Fibroblast of skin of right quadriceps (primary cell): ENCODE measurements at places on chromosomes 3 and 15.

- DNase-seq: peak; percentile 42
These were observed 31.8 kb downstream of the LPP start for GRCh38 chr3:188185717-188186251.

DNA sequence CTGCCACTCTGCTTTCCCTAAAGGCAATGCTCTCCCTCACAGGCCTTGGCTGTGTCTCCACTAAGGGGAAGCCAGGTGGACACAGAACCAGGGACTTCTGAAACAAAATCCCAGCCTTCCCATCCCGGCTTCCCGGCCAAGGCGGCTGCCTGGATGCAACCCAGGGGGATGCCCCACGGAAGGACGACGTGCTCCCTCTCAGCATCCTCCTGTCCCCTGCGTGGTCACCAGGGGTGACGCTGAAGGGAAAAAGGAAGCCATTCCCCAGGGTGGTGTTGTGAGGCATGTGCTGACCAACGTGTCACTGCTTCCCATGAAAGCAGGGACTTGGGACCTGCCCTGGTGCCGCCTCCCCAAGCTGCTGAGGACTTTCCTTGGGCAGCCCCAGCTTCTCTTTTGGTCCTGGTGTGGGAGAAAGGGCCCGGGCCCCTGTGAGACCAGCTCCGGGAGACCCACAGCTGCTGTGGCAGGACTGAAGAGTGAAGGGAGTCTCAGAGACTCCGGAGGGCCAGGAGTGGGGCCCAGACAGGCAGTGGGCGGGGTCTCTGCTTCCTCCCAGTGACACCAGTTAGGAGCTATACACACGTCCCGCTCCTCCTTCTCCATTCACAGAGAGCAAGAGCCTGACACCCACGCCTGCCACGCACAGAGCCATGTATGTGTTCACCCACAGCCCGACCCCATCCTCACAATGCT is 139.2 kb downstream of the NUP210 start:
- DNase-seq: no peak

GRCh38 chr3:31354373-31354772 is 178.4 kb upstream of the STT3B start:
- no peak for DNase-seq

DNA sequence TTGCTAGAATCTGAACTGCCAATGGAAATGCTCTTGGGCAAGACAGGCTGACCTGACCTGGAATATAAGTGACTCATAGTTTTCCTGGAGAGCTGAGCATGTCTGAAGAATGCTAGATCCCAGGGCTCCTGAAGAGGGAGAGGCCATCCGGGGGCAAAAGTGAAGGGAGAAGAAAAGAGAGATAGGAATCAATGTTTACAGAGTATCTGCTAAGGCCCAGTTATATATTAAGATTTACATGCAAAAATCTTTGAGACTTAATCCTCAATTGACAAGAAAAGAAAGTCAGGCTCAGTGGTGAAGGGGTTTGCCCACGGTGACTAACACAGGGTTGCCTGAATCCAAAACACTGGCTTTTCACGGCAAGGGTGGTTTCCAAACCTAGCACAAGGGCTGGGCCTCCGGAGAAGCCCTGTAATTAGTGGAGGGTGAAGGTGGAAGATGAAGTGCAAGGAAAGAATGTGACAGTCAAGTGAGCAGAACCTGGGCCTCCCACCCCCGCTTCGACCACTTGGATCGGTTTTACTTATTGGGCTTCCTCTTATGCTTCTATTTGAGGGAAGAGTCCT is 91.7 kb upstream of the FGF12 start:
- peak; percentile 77 for DNase-seq

DNA sequence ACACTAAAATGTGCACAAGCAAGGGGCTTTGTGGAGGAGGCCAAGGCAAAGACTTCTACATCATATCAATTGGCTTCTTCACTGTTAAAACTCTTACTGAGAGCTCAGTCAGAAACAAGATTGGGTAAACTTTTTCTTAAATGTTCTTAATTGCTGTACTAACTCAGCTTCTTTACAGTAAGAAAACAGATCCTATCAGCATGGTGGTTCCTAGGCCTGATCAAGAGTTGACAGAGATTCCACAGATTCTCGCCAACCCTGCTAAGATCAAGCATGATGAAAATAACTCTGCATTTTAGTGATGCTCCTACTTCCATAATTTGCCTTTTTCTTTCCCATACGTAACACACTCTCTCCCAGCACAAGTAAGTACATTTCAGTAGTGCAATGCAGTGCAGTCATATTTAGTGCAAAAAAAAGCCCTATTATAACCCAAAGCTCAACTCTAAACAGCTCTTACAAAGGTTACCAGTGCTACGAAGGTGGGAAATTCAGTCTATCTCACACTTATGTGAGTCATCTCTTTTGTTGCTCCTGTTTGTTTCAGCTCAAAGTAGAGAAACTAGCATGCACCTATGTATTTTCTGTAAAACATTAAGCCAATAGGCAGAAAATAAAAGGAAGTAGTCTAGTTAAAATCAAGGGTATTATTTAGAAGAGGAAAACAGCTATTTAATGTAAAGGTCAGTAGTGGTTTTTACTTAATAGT is 29.9 kb downstream of the TIGIT start:
- no peak for DNase-seq

DNA sequence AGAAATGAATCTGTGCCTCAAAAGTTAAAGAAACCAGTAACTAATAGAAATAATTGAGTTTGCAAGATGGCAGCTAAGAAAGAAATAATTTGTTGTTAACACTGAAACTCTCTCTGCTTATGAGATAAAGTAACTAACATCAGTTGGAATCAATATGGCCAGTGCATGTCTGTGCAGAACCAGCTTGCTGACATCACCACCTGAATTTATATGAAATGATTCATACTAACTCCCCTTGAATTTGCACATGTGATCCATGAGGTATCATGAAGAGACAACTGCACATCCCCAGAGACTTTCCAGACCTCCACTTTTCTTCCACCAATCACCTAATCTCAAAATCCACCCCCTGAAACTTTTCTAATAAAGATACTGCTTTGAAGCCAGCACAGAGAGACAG is 10.3 kb upstream of the SLC25A38 start:
- DNase-seq: no peak

DNA sequence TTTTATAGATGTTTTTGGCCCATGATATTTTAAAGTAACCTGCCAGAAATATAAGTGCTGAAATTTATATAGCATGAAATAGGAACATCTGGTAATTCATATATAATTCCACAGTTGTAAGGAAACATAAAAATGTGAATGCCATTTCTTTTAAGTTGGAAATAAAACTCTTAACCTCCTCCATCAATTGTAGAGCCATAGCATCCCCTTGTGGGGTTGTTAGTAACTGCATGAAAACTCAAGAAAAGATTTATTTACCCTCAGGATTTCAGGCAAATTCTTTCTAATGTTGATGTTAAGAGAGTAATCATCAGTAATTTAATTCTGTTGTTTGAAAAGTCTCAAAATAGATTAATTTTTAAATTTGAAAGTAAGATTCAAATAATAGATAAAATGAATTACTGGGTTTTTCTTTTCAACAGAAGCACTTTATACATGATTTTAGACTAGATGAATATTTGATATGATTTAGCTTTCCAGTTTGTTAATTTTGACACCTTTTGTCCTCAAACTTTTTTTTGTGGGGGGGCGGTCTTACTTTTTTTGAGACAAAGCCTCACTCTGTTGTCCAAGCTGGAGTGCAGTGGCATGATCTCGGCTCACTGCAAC is 74.7 kb downstream of the RASA2 start:
- DNase-seq: peak; percentile 62

- DNase-seq: no peak
These were observed 54.7 kb downstream of the FEM1B start for GRCh38 chr15:68332266-68332665.

DNA sequence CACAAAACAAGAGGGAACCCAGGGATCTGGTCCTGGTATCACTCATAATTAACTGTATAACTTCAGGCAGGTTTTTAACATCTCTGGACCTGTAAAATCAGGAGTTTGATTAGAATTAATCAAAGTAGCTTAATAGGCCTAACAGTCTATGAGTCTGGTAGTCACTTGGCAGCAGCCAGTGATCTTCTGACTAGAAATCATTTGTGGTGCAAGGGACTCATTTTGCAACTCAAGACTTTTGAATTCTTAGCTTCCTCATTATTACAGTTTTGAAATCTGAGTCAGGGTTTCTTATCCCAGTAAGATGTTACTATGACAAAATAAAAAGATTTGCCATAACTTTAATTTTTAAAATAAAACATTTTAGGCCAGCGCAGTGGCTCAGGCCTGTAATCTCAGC is 70.8 kb downstream of the TMCC1 start:
- DNase-seq: peak; percentile 11

DNA sequence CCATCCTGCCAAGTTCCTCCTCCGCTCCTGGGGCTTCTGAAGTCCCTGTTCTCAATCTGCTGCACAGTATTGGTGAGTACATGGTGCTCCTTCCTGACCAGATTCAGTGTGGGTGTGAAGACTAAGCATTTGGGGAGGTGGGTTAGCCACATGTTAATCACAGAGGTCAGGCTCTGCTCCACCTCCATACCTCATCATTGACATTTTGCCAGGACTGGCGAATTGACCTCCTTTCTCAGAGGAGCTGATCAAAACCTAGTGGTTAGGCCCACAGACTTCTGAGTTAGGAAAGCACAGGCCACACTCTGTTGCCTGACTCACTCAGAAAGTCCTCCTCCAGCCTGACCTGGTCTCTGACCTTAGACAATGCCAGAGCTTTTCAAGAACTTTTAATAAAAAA is 8.4 kb upstream of the RPS17 start:
- no peak for DNase-seq

DNA sequence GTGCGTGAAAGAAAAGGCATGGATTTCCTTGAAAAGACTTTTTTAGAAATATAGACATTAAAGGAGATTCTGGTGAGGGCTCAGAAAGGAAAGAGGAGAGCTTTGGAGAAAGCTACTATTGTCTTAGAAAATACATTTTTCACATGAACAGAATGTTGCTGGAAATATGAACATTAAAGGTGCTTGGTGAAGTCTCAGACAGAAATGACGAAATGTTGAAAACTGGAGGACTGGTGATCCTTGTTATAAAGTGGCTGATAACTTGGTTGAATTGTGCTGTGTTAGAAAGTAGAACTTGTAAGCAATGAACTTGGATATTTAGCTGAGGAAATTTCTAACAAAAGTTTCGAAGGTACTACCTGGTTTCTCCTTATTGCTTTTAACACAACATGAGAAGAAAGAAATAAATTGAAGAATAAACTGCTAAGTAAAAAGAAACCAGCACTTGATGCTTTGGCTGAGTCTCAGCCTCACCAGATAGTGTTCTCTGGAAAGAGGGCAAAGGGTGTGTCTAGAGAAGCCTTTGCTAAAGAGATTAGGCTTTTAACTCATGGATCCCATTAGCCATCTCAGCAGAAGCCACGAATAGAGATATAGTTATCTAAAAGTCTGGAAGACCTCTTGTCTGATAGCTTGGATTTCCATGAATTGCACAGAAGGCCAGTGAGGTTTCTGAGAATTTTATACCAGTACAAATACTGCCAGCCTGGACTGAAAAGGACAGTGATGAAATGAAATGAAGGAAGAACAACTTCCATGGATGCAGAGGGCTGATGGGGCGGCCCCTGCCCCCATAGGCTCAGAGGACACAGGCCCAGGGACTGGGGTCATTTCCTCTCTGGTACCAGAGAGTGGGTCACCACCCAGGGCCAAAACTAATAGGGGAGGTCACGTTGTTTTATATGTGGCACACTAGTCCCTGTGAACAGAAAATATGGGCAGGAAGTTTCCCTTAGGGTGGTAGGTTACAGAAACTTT is 91.5 kb downstream of the RPL22L1 start:
- DNase-seq: no peak

GRCh38 chr3:18791182-18791581 is 357.1 kb upstream of the KCNH8 start:
- no peak for DNase-seq

DNA sequence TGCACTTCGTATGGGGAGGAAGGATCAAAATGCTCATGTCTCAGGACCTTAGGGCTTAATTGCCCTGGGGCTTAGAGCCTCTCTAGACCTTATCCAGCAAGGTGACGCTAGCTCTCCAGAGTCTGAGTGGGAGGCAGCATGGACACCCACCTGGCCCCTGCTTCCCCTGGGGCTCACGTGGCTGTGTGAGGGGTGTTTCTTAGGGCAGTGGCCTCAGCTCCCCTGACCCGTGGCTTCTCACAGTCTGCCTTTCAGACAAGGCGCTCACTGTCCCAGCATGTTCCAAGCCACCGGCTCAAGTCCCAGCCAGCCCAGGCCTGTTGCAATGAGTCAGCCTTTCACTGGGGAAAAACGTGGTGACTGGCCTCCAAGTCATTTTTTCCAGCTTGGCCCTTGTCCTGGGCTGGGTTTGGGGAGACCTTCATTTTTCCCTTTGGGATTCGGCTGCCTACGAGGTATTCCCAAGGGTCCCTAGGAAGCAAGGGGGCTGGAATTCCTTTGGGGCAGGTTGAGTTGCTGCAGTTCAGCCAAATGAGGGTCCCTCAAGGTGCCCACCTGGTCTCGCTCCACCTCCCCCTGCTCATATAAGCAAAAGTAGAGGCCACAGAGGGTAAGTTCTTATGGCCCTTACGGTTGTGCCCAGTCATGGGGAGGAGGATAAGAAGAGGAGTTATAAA is 15.7 kb downstream of the BHLHE40 start:
- peak; percentile 78 for DNase-seq

GRCh38 chr3:71428841-71429596 is 154.5 kb downstream of the FOXP1 start:
- DNase-seq: peak; percentile 52

- DNase-seq: peak; percentile 58
These were observed 278.5 kb downstream of the PLOD2 start for GRCh38 chr3:145882436-145882835.

DNA sequence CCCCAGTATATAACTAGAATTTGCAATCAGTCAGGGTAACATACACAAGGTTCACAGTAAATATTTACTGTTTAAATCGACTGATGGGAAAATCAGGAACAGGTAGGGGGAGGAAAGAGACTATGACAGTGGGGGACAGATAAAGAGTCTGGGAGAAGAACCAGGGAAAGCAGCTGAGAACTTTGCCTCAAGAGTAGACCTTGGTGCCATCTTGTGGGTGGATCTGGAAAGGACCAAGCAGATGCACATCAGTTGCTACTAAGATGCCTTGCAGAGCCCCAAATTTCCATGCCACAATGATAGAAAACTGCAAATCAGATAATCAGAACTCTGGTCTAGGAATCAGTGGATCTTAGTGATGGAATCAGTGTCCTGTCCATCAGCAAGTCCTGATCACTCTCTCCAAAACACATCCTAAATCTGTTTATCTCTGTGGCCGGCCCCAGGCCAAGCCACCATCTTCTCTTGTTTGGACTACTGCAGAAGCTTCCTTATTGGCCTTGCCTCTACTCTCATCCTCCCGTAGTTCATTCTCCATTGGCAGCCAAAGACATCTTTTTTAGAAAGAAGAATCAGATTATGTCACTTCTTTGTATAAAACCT is 62.7 kb downstream of the PDE8A start:
- DNase-seq: peak; percentile 59

DNA sequence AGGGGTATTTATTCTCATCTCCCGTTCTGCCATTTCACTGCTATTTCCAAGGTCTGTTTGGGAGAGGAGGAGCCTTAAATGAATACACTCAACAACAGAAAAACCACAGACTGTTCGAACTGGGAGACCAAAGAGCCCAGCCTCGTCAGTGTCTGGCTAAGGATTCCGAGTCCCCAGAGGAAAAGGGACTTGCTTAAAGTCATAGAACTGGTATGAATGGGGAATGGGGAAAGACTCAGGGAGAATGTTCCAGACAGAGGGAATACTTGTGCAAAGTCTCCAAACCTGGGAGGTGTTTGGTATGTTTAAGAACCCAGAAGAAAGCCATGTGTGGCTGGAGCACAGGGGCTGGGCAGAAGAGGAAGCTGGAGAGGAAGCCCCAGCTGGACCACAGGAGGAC is 46.9 kb downstream of the FAM43A start:
- DNase-seq: no peak
